ENCODE measurements at places on chromosomes 5 and 9.

DNA sequence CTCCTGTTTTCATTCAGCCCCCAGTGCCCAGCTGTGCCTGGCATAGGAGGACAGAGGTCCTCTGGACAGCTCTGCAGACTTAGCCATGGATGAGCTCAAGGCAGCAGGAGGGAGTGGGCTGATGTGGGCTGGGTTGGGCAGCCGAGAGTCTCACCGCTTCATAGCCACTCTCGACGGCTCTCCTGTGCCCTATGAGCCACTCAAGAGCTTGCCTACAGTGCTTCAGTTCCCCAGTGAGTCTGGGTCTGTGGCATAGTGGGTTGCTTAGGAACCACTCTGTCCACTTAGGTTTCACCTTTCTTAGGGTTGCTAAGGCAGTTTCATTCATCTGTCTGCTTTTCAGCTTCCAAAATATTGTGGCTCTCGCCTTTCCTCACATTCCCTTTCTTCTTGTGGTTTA, 296.8 kb downstream of the ICE1 start:
- DNase-seq, result no peak

GRCh38 chr9:21570643-21571275, 88.6 kb upstream of the IFNE start:
- no peak for DNase-seq

GRCh38 chr9:96719921-96720320, 58.0 kb downstream of the ZNF510 start:
- peak; percentile 28 for DNase-seq

- no peak for DNase-seq
Observed at GRCh38 chr9:136903041-136903554, 16.8 kb downstream of the TRAF2 start.

- no peak for DNase-seq
Observed at GRCh38 chr9:15308511-15308910, 1.5 kb upstream of the TTC39B start.

DNA sequence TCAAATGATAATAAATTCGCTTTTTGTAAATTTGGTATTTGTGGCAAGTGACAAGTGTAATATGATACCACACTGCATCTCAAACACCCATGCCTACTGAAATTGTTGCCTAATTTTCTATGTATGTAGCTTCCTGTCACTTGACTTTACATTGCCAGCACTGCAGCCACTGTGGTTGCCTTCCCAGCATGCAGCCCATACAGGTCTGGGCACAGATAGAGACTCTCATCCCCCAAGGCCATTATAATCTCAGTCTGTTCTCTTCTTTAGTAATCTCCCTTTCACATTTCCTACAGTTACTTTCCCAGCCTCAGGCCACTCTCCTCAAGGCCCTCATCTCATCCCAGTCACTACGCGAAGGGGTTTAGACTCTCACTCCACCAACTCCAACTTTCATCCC, 1200.6 kb downstream of the PTPRD start:
- no peak for DNase-seq

DNA sequence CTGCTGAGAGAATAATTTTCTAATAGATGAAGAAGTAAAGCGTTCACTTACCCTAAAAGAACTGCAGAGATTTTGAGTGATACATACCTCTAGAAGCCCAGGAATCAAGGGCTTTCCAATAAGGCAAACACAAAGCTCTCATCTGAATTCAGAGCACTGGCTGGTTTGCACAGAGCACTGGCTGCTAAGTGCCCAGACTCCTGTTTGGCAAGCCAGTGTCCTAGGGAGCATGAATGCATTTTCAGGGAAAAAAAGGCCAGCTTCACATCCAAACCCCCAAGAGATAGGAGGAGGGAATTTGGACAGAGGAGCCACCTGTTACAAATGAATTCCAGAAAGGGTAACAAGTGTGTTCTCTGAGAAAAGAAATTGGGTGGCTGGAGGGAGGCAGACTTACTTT, 65.3 kb downstream of the ARSB start:
- no peak for DNase-seq

GRCh38 chr5:61081741-61082140, 80.5 kb downstream of the SMIM15 start:
- no peak for DNase-seq

- DNase-seq, result no peak
Observed at GRCh38 chr9:72352911-72353388, 12.1 kb downstream of the ZFAND5 start.

DNA sequence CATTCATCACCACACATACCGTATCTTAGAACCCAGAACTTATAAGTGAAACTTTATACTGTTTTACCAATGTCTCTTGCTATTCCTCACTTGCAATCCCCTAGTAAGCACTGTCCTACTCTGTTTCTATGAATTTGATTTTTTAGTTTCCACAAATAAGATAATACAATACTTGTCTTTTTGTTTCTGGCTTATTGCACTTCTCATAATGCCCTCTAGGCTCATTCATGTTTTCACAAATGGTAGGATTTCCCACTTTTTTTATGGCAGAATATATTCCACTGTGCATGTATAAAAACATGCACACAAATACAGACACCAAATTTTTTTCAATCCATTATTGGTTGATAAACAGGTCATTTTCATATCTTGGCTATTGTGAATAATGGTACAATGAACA, 1742.3 kb upstream of the NUDT12 start:
- no peak for DNase-seq

DNA sequence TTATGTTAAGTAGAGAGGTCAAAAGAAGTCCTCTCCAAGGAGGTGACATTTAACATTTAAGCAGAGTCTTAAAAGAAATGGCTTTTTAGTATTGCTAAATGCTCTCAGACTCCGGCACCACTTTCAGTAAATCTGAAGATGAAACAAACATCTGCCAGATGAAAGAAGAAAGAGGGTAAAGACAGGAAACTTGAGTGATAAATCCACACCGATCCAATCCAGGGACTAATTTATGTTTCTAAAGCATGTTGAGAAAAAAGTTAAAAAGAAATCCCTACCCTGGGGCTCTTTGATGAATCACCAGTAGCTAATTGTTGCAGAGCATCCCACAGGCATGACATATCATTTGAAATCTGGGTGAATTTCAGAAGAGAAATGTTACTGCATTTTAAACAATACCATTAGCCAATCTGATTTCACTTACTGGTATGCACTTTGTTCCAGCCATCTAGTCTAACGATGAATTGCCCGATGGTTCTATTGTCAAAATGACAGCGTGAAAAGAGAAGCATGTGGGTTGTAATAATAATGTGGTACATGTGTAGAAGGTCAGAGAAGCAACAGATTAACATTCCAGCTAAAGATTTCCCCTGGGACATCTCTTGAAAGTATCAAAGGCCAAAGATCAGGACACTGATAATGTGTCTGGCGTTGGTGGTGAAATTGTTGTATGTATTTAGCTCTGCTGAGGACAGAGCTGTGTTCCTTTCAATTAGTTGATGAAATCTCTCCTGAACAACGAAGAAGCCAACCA, 485.7 kb downstream of the CSNK1G3 start:
- no peak for DNase-seq

DNA sequence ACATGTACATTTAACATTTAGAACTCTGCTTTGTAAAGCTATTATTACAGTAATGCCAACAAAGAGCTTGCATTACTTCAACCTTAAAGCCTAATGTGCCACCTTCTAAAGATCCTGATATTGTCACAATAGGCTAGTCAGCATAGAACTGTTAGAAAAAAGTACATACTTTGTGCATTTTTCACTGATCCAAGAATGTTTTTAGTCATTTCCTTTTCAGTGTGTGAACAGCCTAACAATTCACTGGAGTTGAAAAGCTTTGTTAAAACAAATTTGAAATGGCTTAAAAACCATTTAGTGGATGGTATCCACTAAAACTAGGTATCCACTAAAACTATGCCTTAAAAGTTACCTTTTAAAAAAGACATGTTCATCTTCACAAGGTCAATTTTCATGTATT, 4.5 kb downstream of the RPS6 start:
- DNase-seq, result no peak

DNA sequence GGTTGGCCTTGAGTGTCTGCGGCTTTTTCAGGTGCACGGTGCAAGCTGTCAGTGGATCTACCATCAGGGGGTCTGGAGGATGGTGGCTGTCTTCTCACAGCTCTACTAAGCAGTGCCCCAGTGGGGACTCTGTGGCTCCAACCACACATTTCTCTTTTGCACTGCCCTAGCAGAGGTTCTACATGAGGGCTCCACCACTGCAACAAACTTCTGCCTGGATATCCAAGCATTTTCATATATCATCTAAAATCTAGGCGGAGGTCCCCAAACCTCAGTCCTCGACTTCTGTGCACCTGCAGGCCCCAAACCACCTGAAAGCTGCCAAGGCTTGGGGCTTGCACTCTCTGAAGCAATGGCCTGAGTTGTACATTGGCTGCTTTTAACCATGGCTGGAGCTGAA, 601.5 kb downstream of the MTRR start:
- DNase-seq, result no peak

GRCh38 chr9:23621924-23622323, 204.1 kb downstream of the ELAVL2 start:
- DNase-seq, result no peak

DNA sequence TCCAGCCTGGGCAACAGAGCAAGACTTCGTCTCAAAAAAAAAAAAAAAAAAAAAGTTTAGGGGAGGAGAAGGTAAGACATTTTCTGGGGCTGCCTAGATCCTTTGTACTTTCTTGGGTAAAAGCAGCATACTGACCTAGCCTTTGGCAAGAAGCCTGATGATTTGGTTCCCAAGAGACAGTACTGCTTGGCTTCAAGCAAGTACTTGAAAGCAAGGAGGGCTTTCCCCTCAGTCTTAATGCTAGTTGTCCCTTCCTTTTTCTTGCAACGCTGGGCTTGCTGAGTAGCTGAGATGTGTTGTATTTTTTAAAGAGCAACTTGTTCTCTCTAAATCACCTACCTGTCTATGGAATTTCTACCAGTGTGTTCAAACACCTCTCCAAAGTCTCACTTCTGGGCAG, 76.2 kb downstream of the INSYN2B start:
- no peak for DNase-seq

- no peak for DNase-seq
Observed at GRCh38 chr5:37791321-37791720, 48.5 kb downstream of the GDNF start.

- DNase-seq, result no peak
Observed at GRCh38 chr5:173736923-173737412, 120.5 kb upstream of the BOD1 start.

GRCh38 chr9:132167192-132167591, 5.3 kb downstream of the NTNG2 start:
- no peak for DNase-seq

- DNase-seq, result peak; percentile 78
Observed at GRCh38 chr9:126611592-126612325, 2.0 kb upstream of the LMX1B start.

- no peak for DNase-seq
Observed at GRCh38 chr5:143331956-143332355, 71.5 kb downstream of the NR3C1 start.

Data from head of caudate nucleus (tissue), 42 donors.